Endothelial cell (in vitro differentiated cells): ENCODE measurements at places on chromosomes 3 and 15. TPM values are rescaled to one million over a fixed set of nuclear protein-coding genes. Genes with fewer than 3 reads are reported as not detected.

DNA sequence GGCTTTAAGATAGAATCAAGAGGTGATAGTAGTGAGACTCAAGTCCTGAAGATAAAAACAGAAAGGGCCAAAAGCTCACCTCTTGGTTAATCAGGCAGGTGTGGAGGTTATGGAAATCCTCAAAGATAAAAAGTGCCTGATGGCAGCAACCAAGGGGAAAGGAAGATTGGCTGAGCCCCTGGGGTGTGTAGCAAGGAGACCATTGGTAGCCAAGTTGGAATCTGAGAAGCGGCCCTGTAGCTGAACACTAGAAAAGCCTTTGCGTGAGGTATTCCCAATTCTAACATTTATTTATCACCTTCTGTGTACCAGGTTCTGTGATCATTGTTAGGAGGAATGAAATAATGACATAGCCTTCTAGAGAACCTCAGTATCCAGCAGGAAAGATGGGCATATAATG is 98.9 kb downstream of the ZNF609 start:
- H3K36me3 ChIP-seq = no peaks in the 10 kb centered on the region
- no peak for DNase-seq
- peaks cover 7% of the 10 kb centered on the region for H3K4me1 ChIP-seq
- no peak overlapping the region for H3K27ac ChIP-seq

The SPATA12 gene
- 0.15 TPM for total RNA-seq

The GOLGA8G gene
- not detected for total RNA-seq

DNA sequence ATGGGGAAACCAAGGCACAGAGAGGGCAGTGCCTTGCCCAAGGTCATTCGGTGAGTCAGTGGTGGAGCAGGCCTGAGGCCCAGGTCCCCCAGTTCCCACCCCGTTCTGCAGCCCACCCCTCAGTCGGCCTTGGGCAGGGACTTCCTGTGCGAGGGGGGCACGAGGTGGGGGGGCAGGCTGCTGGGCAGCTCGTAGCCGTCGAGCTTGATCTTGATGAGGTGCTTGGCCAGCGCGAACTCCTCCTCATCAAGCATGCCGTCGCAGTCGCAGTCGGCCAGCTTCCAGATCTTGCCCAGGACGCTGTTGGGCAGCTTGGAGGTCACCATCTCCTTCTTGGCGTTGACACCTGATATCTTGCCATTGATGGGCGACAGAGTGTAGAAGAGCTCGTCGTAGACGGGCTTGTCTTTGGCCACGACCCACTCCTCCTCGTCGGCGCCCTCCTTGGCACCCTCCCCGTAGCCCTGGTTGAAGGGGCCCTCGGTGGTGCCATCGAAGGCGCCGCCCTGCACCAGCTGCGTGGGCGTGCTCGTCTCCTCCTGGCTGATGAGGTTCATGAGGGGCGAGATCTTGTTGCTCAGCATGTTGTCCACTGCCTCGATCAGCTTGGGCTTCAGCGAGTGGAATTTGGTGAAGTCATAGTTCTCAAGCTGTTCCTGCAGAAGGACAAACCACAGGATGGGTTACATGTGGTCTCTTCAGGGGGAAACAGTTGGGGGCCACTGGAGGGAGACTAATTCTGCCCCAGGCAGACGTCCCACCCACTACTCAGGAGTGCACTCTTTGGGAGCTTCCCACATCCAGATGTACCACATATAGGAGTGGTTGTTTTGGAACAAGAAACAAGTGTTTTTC is 6.9 kb upstream of the SPTBN5 start:
- H3K36me3 ChIP-seq = peaks cover 47% of the 10 kb centered on the region
- H3K27ac ChIP-seq = no peak overlapping the region
- H3K4me3 ChIP-seq = no peak overlapping the region
- peaks cover 7% of the 10 kb centered on the region for H3K4me1 ChIP-seq

GRCh38 chr3:197974016-197974415 is 14.0 kb downstream of the LMLN start:
- H3K4me1 ChIP-seq = peaks cover 3% of the 10 kb centered on the region
- H3K27ac ChIP-seq = no peak overlapping the region
- no peak overlapping the region for H3K4me3 ChIP-seq
- peaks cover 6% of the 10 kb centered on the region for H3K36me3 ChIP-seq
- H3K27me3 ChIP-seq = no peaks in the 10 kb centered on the region

DNA sequence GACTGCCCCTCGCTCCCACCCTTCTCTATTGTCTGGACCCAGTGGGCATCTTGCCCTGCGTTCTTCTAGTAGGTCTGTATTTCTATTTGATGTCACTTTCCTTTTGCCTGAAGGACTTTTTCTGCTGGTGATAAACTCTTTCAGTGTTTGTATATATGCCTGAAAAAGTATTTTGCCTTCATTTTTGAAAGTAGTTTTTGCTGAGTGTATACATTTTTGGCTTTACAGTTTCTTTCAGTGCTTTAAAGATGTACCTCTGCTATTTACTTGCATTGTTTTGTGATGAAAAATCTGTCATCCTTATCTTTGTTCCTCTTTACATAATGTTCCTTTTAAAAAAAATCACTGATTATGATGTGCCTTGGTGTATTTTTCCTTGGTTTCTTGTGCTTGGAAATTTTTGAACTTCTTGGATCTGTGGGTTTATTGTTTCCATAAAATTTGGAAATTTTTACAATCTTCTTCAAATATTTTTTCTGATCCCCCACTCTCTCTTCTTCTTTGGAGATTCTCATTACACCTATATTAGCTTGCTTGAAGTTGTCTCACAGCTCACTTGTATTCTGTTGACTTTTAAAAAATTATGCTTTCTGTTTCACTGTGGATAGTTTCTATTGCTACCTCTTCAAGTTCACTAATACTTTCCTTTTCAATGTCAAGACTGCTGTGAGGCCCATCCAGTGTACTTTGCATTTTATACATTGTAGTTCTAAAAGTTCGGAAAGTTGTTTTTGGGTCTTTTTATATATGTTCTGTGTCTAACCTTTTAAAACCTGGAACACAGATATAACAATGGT is 67.8 kb downstream of the RGMA start:
- no peak overlapping the region for H3K4me3 ChIP-seq
- H3K27ac ChIP-seq = no peak overlapping the region
- no peak for DNase-seq
- H3K4me1 ChIP-seq = peaks cover 22% of the 10 kb centered on the region

- H3K36me3 ChIP-seq = no peaks in the 10 kb centered on the region
- H3K27me3 ChIP-seq = no peaks in the 10 kb centered on the region
- no peak overlapping the region for H3K27ac ChIP-seq
- no peak for DNase-seq
- no peak overlapping the region for H3K4me3 ChIP-seq
- H3K4me1 ChIP-seq = peaks cover 2% of the 10 kb centered on the region
Observed at GRCh38 chr15:87608238-87609028, 648.1 kb downstream of the NTRK3 start.

GRCh38 chr3:52190294-52191074 is 7.5 kb upstream of the ALAS1 start:
- DNase-seq = no peak
- no peaks in the 10 kb centered on the region for H3K4me1 ChIP-seq
- H3K27ac ChIP-seq = no peak overlapping the region
- H3K27me3 ChIP-seq = no peaks in the 10 kb centered on the region

- no peak overlapping the region for H3K4me3 ChIP-seq
- H3K36me3 ChIP-seq = no peaks in the 10 kb centered on the region
- no peaks in the 10 kb centered on the region for H3K27me3 ChIP-seq
- no peak for DNase-seq
- no peak overlapping the region for H3K27ac ChIP-seq
Observed at GRCh38 chr3:12049675-12050074, 45.5 kb downstream of the SYN2 start.

The DCLK3 gene
- not detected for total RNA-seq

The DOCK3 gene
- total RNA-seq = 1.3 TPM
